ENCODE measurements at places on chromosomes 6 and 20.

GRCh38 chr6:43502666-43503065 lies 7.5 kb downstream of the LRRC73 start:
- DNase-seq: no peak

DNA sequence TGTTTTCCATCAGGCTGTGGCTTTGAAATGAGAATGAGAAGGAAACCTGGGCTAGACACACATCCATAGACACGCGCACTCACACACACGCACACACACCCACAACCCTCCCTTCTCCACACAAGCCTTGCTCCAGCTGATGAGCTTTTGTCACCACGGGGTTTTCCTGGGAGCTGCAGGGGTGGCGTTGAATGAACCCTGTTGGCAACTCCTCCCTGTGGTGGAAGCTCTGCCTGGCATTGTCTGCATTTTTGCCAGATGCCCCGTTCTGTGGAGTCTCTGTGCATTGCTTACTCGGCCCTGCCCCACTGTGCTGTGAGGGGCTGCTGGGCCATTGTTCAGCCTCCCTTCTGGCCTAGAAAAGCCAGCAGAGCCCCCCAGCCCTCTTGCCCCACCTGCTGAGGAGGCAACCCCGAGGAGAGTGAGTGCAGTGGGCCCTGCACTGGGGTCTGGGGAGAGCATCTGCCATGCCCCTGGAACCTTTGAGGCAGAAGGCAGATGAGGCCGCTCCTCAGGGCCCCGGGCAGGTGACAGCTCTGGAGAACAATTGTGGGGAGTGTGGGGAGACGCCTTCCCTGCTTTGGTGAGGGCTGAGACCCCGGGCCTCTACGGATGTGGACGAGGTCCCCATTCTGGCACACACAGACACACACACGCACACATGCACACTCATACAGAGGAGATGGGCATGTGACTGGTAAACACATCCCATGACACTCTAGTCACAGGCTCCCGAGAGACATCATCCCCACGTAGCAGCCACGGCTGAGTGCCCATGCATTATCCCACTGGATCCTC lies 9.9 kb downstream of the ADIG start:
- DNase-seq: no peak

GRCh38 chr6:10579803-10580202 lies 58.7 kb downstream of the GCNT2 start:
- DNase-seq: no peak

GRCh38 chr6:7956257-7956656 lies 45.7 kb upstream of the TXNDC5 start:
- no peak for DNase-seq

- DNase-seq: no peak
Measured at GRCh38 chr6:80151635-80152034, 45.2 kb downstream of the BCKDHB start.

GRCh38 chr6:105900125-105900937 lies 185.8 kb upstream of the PRDM1 start:
- no peak for DNase-seq

DNA sequence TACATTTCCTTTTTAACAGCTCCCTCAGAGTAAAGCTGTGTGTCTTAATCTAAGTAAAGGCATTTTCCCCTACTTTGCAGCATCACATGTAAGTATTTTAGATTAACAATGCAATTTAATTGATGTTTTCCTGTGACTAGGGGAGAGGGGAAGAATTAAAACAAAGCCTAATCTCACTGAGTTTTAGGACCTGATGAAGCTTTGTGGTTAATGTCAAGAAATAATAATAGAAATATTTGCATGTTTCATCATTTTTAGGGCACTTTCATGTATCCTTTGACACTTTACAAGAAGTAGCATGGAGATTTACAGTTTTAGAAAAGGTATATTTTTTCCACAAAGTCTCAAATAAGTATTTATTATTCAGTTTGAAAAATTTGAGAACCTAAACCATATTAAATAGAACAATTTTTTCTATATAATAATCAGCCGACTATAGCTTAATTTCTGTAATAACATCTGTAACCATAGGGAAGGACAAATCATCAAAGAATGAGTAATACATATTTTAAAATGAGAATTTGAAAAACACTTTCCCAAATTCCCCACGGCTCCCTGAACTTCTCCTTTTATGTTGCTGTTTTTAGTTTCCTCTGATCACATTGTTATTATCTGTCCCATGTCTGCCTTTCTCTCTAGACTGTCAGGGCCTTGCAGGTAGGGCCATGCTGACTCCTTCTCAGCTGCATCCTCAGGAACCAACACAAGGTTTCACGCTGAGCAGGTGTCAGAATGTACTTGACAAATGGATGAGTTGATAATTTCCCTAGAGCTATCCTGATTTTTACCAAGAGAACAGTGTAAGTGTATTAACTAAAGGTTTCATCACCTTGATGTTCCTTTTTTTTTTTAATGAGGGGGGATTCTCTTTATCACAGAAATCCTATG lies 338.1 kb downstream of the SYNE1 start:
- no peak for DNase-seq

DNA sequence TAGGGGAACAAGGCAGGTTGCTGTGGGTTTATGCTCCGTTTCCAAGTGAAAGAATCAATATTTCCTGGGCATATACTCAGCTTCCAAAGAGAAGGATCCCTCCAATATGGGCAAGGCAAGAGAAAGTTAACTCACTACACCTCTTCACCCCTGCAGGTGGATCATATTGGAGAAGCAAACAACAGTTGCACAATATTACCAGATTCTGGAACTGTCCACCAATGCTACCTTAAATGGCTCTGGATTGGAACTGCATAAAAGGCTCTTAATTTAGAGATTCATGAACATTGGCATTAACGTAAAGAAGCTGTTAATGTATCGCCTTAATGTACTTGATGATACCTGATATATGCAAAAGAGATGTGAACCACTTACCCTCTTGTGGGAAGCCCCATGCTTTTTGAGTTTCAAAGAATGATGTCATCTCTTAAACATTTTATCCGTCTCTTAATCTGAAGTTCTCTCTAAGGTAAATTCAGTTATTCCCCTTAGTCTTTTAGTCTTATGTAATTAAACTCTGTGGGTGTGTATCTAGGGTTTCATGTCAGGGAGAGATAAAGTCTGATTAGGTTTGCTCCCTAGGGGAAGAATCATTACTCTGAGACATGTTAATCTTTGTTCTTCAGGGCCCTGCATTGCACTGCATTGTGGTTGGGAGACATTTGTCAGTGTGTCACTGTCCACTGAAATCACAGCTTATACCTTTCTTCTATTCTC lies 99.5 kb downstream of the PHACTR1 start:
- no peak for DNase-seq

DNA sequence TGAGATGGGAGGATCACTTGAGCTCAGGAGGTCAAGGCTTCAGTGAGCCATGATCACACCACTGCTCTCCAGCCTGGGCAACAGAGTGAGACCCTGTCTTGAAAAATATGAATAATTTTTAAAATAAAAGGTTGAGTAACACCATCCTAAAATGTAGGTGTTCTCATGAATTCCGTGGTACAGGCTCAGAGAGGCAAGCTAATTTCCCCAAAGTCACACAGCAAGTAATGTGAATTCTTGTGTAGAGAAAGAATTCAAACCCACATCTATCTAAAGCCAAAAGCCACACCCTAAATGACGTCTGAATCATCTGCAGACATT lies 80.5 kb downstream of the ZNF217 start:
- no peak for DNase-seq

DNA sequence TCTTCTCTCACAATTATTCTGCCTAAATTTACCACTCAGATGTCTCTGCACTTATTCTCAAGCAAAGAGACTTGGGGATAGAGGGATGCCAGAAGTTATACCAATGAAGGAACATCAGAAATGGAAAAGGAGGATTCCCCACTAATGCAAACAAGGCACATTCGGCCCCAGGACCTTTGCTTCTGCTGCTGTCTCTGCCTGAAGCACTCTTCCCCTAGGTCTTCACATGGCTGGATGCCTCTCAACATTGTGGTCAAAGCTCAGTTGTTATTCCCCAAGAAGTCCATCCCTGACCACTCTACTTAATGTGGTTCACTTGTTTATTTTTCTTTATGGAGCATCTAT lies 508.7 kb downstream of the DOK5 start:
- DNase-seq: no peak

DNA sequence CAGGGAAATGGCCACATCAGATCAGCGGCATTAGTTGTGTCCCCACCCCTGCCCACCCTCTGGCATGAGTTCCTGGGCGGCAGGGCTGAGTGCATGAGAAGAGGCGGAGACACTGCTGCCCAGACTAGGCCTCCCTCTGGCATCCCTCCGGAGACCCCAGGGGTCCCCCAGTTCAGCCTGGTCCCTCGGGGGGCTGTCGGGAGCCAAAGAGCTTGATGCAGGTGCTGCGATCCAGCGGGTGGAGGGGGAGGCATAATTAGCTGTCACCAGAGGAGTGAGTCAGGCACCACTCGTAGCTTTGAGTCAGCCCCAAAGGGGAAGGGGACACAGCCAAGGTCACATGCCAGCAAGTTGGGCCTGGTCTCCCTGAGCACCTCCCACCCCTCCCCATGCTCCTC lies 34.5 kb downstream of the DLGAP4 start:
- no peak for DNase-seq
